Cortex of kidney (tissue), 1 donor: ENCODE measurements at places on chromosomes 16 and 17.

DNA sequence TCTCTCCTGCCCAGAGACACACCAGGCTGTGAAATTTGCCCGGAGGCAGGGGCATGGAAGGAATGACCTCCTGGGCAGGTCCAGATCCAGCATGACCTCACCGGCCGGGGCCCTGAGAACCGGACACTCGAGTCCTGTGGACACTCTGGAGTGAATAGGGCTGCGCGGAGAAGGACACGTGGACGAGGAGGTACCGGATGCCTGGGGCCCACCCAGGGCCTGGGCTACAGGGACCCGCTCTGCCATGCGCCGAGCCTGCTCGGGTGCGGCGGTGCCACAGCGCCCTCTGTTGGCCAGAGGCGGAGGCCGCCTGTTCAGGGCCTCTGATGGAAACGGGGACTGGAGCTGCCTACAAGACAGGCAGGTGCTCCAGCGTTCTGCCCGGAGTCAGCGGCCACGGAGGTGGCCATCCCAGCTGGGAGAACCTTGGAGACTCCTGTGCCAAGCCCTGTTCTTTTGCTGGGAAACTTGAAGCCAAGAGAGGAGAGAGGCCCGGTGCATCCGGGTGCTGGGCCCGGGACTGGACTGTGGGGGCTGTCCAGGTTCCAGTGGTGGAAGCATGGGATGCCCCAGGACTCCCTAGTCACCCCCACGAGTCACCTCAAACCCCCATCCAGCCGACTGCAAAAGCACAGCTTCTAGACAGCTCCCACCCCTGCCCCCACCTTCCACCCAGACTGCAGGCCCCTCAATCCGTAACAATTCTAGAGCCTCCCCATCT is 19.3 kb upstream of the NXPH3 start:
- no peak for DNase-seq

GRCh38 chr16:56871172-56871593 is 6.2 kb downstream of the SLC12A3 start:
- no peak for DNase-seq

DNA sequence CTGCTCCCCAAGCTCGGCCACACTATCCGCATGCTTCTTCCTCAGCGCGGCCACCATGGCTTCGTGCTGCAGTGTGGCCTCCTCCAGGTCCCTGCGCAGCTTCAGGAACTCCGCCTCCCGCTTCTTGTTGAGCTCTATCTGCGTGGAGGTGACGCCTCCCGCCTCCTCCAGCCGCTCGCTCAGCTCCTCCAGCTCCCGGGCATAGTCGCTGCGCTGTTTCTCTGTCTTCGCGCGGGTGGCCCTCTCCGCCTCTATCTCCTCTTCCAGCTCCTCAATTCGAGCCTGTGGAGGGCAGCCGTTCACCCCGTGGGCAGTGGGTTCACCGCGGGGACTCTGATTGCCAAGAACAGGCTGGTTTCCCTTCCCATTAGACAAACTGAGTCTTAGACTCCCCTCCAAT is 19.0 kb downstream of the MYH3 start:
- DNase-seq: no peak

- no peak for DNase-seq
These were observed 20.2 kb downstream of the ZFHX3 start for GRCh38 chr16:73027685-73028111.

DNA sequence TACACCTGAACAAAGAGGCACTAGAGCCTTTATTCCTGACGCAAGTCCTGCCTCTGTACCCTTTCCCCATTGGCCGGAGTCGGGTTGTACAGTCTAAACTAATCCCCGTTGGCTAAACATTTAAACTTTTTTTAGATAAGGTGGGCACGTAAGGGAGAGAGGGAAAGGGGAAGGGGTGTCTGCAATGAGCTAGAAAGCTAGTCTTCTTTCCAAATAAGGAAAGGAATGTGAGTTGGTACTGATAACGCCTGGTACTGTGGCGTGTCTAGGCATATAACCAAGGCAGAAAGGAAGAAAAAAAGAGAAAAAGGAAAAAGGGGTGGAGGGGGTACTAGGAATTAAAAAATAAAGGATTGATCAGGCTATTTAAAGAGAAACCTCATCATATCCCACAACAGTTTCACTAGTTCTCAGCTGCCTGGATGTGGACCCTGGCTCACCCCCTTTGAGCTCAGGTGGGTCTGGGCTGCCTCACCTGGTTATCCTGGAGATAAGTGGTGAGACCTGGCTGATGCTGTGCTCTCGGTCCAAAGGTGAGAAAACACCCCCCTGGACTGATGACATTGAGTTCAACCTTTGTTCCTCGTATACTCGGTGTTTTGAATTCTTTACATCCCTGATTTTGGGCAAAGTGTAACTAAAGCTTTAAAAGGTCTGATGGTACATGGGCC is 90.9 kb upstream of the EEF2KMT start:
- no peak for DNase-seq

GRCh38 chr16:77782694-77783093 is 5.7 kb upstream of the VAT1L start:
- no peak for DNase-seq

- no peak for DNase-seq
These were observed 89.5 kb downstream of the SNX29 start for GRCh38 chr16:12065866-12066545.

DNA sequence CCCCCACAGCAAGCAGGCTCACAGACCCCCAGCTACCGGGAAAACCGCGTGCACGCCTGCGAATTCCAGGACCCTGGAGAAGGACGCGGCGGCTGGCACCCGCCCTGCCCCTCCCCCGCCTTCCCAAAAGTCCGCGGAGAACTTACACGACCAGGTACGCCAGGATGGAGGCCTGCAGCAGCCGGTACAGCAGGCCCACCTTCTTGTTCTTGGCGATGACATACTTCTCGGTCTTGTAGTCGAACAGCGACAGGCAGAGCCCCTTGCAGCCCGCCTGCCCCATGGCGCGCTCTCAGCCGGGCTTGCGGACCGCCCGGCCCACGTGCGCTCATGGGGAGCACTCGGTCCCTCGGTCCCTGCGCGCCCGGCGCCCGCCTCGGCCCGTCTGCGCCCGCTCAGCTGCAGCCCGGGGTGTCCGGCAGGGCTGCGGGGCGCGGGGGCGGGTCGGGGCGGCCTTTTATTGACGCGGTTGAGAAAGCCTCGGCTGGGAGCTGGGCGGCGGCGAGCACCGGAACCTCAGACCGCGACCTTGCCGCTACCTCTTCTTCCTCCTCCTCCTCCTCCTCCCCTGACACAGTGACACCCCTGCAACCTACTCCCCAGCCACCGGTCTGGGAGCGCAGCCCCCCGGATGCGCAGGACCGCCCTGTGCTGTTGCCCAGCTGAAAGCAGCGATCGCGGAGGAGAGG is at the start of gene P2RX5:
P2RX5 (minus strand) TSS at position 433 of the 689 bp plus-strand sequence; CDS start at position 283, 150 bp downstream.
- DNase-seq: no peak

DNA sequence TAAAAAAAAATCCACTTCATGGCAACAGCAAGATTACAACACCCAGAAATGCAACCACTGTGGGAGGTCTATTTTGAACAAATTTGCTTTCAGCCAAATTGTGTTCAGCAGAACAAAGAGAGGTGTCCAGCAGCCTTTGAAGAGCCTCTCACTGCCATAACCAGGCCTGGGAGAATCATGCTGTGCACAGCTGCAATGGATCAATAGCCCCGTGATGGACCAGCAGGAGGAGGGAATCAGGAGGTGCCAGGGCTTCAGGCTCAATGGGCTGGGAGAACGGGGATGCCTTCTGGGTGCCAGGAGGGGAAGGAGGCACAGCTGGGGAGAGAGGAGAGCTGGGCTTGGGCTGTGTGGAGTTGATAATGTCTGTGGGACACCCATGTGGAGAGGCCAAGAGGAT is 366.2 kb upstream of the EEF2KMT start:
- DNase-seq: no peak

DNA sequence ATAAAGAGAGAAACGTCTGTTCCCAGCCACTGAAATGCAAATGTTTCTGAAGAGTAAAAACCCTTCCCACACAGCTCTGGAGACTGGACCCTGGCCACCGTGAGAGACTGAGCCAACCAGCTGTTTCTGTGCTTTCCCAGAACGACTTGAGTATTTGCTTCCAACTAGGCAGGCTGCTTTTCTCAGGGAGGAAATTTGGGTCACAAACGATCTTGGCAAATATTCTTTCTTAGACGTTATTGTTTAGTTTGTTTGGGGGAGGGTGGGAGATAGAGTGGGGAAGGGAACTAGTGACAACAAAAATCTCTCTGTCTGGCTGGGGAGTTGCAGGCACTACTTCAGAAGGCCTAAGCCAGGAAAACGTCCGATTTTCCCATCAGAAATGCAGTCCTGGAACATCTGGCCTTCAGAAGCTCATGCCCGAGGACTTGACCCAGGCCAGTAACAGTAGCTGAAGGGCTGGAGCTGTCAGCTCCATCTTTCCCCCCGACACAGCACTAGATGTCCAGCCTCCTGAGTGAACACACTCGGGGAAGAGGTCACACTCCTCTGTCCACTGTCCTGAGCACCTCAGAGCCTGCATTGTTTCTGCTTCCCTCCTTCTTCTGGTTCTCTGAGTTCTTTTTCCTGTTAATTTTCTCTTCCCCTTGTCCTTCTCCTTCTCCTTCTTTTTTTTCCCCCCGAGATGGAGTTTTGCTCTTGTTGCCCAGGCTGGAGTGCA is 4.0 kb downstream of the CCDC92B start:
- no peak for DNase-seq

GRCh38 chr16:1193143-1193824 is 31.8 kb downstream of the TPSG1 start:
- DNase-seq: no peak

GRCh38 chr16:12336141-12336540 is 359.6 kb downstream of the SNX29 start:
- no peak for DNase-seq

DNA sequence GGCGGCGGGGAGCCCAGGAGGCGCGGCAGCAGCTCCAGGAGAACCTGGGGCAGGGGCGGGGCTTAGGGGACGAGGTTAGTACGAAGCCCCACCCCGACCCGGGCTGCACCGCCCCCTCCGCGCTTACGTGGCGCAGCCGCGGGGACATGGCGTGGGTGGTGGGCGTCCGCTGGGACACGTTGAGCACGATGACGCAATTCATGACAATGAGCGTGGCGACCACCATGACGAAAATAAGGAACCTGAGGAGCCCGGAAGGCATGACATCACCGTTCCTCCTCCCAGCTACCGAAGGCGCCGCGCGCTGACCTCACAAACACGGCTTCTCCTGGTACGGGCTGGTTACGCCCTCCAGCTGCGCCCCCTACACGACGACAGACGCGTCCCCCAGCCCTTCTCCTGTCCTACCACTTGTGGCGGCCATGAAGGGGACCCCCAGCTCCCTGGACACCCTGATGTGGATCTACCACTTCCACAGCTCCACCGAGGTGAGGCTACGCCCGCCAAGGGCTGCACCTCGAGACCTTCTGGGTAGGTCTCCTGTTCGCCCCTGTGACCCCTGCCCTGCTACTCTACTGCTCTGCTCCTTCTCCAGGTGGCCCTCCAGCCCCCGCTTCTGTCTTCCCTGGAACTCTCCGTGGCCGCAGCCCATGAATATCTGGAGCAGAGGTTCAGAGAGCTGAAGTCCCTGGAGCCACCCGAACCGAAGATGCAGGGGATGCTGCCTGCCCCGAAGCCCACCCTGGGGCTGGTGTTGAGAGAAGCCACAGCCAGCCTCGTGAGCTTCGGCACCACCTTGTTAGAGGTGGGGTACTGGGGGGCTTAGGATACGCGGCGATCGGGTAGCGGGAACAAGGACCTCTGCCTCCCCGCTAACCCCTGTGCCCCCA is at the start of gene C17orf107:
C17orf107 (plus strand) TSS at position 196 of the 890 bp plus-strand sequence; CDS start at position 423, 227 bp downstream.
- no peak for DNase-seq

DNA sequence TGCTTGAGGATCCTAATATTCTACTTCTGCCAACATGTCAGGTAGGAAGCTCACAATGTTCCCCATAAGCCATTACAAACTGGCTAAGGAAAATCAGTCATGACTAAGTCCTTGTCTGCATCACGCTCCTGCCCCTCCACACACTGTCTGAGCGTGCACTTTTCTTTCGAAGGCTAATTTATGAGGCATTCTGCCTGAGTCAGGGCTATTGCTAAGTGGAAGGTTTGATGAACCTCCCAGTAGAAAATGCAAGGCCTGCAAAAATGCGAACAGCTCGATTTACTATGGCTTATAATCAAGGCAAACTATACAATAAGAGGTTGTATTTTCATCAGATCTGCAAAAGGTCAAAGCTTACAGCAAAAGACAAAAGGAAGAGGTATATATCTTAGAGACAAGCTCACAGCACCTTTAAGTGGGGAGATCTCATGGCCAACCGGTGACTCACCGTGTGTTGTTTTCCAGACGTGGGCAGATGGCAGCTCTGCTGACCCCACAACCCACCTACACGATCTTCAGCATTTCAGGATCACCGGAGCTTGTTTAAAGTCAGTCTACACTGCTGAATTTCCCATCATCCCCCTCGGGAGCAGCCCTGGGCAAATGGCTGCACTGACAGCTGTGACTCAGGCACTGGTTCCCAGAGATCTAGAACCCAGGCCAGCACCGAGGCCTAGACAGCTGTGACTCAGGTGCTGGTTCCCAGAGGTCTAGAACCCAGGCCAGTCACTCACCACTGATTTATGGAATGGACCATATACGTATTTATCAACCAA is 26.1 kb downstream of the MEAK7 start:
- DNase-seq: no peak

- no peak for DNase-seq
These were observed 50.4 kb upstream of the CIBAR2 start for GRCh38 chr16:85162478-85163277.

DNA sequence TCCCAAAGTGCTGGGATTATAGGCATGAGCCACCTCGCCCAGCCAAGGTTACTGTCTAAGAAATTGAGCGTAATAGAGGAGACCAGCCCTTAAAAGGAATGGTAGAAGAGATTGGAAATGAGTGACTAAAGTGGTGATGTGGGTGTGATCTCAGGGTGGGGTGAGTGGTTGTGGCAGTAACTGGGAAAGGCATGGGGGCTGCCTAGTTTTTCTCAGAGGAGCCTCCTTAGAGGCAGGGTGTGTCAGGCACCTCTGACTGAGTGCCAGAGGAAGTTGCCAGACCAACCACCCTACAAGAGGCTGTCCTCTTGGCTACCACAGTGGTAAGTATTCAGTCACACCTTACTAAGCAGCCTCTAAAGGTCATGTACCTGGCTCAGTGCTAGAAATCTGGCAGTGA is 8.9 kb downstream of the DUS2 start:
- DNase-seq: no peak

DNA sequence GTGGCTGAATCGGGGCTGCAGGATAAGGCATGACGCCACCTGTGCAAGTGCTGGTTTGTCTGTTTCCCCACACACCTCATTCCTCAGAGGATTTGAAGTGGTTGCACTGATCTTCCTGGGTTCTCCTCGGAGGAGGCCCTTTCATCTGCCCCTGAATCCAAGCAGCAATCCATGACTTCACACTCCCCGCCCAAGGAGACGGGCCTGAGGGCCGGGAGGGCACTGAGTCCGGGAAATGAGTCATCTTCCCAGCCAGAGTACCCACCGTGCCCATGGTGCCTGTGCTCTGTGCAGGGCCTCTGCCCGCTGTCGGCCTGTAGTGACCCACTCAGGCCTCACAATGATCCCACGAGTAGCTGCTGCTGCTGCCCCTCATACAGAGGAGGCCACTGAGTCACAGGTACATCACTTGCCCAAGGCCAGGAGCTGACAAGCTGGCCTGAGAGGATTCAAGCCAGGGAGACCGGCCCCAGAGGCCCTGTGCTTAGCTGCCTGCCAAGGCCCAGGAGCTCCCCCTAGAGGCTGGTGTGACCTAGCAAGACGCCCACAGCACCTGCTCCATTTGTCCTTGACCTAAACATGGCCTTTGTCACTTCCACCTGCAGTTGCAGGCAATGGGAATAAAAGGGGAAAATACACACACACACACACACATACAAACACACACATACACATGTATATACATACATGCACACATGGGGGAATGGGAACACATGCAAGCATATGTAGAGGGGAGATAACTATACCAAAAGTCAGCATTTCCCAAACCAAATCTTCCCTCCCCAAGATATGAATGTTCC is 240.0 kb downstream of the C16orf95 start:
- DNase-seq: no peak

- no peak for DNase-seq
These were observed 23.2 kb downstream of the SLC7A6OS start for GRCh38 chr16:68287276-68288251.
